ENCODE measurements at places on chromosomes 16 and 17.

DNA sequence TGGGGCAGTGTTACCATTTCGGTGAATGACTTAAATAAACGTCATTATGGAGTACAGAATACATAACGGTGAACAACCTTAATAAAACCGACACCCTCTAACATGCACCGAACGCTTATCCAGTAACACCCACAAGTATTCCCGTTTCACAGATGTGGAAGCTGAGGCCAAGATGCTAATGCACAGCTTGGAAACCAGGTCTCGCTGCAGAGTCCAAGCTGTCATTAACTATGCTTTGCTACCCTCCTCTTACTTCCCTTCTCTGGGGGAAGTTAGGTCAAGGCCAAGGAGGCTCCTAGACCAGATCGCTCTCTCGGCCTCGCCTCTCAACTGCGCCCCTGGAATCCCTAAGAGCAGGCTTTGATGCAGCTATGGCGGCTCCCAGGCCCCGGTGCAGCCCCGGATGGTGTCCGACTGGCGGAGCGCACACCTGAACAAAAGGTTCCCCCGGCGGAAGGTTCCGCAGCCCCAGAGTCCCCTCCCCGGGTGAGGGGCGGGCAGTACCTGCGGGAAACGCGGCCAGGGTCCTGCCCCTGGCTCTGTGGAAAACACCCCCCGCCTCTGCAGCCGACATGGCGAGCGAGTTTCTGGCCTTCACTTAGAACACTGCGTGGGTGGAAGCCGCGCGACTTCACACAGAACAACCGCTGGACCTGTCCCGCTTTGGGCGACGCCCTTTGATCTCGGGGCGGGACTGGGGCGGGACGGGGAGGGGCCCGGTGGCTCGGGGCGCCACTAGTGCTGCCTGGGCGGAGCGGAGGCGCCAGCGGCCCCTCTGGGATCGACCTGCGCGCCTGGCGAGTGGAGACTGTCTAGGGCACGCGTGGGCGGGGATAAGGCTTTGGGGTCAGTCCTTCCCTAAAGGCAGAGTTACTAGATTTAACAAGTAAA, at the start of gene CPPED1:
Gene CPPED1, minus strand, starts transcription at position 685 of the 891 bp plus-strand sequence. Its CDS starts 111 bp downstream, at position 574.
- peak; percentile 79 for DNase-seq

DNA sequence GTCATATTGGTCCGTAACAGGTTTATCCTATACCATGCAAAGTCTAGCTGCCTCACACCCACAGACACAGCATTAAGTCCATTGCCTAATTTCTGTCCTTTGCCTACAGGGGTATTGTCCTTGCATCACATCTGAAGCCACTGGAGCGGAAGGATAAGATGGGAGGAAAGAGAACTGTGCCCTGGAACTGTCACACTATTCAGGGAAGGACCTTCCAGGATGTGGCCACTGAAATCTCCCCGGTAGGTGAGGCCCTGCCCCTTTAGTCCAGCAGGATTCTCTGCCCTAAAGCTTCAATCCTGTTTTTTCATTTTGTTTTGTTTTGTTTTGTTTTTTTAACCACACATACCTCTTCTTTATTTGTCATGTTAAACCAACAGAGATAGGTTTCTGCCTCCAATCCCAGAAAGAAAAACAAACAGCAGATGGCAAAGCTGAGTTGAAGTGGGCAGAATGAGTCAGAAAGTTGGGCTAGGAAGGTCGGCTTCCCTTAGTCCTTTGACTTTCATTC, 2.2 kb upstream of the EFTUD2 start:
- DNase-seq = no peak

DNA sequence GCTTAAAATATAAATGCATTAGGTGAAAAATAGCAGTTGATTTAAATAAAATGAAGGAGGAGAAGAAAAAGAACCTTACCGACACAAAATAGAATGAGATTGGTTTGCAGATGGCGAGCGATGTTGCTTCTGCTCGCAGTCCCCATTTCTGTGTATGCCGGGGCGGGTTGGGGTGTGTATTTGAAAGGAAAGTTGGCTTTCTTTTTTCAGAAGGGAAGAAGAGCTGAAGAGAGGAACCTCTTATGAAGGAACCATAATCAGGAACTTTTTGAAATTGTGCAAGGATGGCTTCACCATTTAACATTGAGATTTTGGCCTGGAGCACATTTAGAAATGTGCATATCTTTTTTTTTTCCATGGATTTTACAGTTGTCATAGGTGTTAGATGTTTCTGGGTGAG, at the start of gene IGSF6:
Gene IGSF6, minus strand, starts transcription at position 156 of the 400 bp plus-strand sequence. Its CDS starts 10 bp downstream, at position 146.
- no peak for DNase-seq

- DNase-seq = no peak
Observed at GRCh38 chr16:78415013-78415412, 315.6 kb downstream of the WWOX start.

GRCh38 chr16:47196457-47196856, 52.7 kb upstream of the NETO2 start:
- no peak for DNase-seq

GRCh38 chr17:59401725-59402124, 70.3 kb downstream of the YPEL2 start:
- no peak for DNase-seq

DNA sequence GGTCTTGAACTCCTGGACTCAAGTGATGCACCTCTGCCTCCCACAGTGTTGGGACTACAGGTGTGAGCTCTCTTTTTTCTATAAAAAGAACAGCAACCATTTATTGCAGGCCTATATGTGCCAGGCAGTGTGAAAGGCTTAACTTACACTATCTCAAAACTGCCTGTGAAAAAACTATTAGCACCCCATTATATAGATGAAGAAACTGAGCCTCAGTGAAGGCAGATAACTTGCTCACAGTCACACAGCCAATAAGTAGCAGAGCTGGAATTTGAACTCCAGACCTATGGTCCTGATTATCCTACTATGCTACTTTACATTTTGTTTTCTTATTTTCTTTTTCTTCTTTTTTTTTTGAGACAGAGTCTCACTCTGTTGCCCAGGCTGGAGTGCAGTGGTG, 15.1 kb downstream of the NDE1 start:
- no peak for DNase-seq

DNA sequence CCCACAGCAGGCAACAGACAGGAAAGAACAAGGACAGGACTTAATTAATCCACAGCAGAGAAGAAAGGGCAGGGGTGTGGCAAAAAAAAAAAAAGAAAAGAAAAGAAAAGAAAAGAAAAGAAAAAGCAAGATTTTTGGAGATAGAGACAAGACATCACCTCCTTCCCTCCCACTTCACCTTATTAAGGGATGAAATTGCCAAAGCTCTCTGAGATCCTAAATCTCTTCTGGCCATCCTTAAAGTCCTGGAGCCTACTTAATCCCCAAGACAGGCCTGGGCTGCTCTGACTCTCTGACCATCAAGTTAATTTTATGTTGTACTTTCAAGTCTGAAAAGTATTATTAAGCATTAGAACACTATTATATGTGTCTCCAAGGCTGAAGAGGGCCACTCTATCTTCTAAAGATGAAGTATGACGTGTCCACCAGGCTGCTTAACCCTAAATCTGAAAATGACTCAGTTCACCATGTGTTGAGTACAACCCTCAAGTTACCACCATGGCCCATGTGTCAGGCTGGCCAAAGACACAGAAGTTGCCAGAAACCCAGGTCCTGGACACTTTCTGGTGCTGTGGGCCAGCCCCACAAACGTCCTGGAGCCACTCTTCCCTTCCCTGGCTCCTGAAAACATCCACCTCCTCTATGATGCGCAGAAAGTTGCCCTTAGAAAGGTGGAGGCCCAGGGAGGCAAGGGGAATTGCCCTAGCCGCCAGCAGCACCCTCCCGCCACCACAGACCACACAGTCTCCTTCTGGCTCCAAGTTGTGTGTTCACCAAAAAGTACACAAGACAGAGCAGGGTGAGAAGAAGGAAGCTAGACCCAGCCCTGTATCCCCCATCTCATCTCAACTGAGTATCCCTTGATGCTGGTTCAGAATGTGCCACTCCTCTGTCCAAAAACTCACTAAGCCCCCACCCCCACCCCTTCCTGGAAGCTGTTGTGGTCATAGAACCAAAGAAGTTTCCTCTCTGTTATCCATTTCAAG, 2.7 kb downstream of the SOCS1 start:
- no peak for DNase-seq

- no peak for DNase-seq
Observed at GRCh38 chr17:4642286-4642685, 808 bp upstream of the ALOX15 start.

GRCh38 chr17:78425429-78425828, 47.0 kb downstream of the PGS1 start:
- DNase-seq = no peak

DNA sequence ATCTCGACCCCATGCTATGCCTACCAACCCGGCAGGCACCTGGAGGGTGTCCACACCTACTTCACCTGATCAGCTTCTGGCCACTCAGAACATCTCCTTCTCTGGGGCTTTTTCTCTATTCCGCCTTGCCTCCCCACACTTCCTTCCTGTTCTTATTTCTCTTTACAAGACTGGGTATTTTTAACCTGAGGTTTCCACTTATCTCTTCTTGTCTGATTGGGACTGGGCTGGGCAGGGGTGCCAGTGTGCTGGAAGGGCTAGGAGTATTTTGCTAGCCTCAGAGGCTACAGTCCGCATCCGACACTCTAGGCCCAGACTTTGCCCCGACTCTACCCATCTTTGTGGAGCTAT, 26.2 kb upstream of the ZNF652 start:
- no peak for DNase-seq

- DNase-seq = no peak
Observed at GRCh38 chr16:68299571-68300453, 10.9 kb downstream of the SLC7A6OS start.

DNA sequence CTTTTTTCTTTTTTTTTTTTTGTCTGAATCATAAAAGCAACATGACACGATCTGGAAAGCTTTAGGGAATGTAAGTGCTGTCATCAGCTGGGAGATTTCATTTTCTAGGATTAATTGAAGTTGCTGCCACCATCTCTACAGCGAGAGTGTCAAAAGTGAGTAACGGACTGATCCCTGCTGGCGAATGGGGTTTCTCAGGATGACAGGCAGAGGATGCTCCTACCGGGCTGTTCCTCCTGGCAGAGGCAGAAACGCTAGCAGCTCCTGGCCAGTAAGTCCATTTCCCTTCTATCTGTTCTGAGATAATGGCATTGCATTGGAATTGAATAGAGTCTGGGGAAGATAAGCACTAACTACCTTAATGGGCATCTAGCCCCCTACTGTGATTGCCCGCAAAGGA, 80.5 kb upstream of the KIFC3 start:
- no peak for DNase-seq

DNA sequence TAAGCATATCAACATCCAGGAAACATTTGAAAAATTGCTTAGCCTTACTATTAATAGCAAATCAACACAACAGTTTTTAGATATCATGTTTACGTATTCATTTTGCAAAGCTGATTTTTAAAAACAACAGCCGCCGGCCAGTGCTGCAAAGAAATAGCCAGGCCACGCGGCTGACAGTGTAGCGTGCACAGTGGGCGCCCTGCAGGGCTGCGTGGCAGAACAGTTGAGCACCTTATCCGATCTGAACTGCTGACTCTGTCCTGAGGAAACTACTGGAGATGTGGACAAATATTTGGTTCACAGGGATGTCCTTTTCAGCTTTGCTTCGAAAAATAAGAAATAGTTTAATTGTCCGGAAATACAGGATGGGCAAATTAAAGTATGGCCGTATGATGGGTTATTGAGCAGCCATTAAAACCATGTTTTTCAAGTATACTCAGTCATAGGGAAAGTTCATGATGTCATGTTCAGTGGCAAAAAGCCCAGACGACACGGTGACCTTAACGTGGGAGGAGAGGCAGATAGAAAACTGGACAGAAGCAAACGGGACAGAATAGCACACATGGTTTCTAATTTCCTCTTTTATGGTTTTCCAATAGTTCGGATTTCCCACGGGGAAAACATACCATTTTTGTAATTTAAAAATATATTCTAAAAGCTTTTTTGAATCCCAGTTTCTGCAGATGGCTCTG, 52.4 kb upstream of the ENDOV start:
- DNase-seq = no peak

GRCh38 chr17:64240741-64241347, 22.2 kb downstream of the TEX2 start:
- DNase-seq = no peak

- DNase-seq = no peak
Observed at GRCh38 chr16:48008011-48008525, 147.7 kb downstream of the ABCC12 start.

- DNase-seq = peak; percentile 61
Observed at GRCh38 chr16:70653809-70654771, 7.7 kb downstream of the IL34 start.

GRCh38 chr16:58012481-58012880, 11.3 kb downstream of the USB1 start:
- no peak for DNase-seq

GRCh38 chr17:19569785-19570543, 36.3 kb downstream of the SLC47A1 start:
- no peak for DNase-seq

- no peak for DNase-seq
Observed at GRCh38 chr16:81554979-81555378, 110.4 kb downstream of the CMIP start.

DNA sequence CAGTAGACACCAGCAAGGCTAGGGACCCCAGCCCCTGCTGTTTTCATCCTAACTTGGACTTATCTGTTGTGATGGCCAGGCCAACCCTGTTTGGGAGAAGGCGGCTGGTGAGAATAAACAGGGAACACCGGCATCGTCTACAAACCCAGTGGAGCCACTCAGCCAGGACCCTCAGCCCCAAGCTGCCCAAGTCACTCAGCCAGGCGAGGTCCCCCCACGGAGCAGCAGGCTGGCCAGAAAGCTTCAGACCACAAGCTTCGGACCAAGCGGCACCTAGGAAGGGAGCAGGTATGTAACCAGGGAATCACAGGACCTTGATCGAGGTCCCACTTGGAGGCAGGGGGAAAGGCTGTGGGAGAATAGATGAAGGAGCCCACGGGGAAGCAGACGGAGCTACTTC, 23.4 kb downstream of the RBFOX3 start:
- no peak for DNase-seq

DNA sequence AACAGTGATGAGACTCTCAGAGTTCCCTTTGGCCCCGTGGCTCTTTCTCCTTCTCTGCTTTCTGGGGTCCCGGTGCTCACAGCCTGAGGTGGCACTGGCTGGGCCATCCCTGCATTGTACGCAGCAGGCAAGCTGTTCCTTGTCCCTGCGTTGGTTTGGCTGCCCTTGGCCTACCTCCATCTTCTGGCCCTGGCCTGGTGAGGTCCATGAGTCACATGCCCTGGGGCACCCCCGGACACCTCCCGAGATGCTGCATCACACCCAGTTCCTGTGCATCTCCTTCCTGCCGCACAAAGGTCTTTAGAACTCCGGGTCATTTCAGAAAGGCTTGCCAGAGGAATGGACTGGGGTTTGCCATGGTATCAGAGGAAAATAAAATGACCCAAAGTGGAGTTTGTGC, 9.5 kb downstream of the SULT1A2 start:
- no peak for DNase-seq

Data from stimulated activated CD8-positive, alpha-beta memory T cell treated with anti-CD3 and anti-CD28 coated beads, Interleukin-4, amount 100 ng/mL, for 1 hour (primary cell).